Occipital lobe (tissue), 3 donors: ENCODE measurements at places on chromosomes 1 and 21. TPM values are rescaled to one million over a fixed set of nuclear protein-coding genes. Genes with fewer than 3 reads are reported as not detected.

DNA sequence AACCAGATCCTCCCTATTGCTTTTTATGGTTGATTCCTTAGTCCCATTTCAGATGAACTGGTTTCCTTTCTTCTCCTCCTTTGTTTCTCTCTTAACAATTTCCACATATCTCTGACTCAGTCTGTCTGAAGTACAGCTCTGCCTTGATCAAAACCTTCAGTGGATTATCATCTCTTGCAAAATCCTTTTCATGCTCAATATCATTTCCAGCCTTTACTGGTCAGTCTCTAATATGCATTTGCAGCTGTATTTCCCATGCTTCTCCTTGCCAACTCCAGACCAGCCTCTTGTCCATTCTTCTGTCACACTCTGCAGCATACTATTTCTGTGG is 72.2 kb downstream of the SNX7 start:
- DNase-seq, result no peak

- no peak for DNase-seq
These were observed 134.0 kb downstream of the LRIG2 start for GRCh38 chr1:113207019-113207418.

- no peak for DNase-seq
These were observed 19.5 kb downstream of the SCYL3 start for GRCh38 chr1:169874229-169874628.

- DNase-seq, result no peak
These were observed 39.6 kb upstream of the PRSS38 start for GRCh38 chr1:227775841-227776240.

DNA sequence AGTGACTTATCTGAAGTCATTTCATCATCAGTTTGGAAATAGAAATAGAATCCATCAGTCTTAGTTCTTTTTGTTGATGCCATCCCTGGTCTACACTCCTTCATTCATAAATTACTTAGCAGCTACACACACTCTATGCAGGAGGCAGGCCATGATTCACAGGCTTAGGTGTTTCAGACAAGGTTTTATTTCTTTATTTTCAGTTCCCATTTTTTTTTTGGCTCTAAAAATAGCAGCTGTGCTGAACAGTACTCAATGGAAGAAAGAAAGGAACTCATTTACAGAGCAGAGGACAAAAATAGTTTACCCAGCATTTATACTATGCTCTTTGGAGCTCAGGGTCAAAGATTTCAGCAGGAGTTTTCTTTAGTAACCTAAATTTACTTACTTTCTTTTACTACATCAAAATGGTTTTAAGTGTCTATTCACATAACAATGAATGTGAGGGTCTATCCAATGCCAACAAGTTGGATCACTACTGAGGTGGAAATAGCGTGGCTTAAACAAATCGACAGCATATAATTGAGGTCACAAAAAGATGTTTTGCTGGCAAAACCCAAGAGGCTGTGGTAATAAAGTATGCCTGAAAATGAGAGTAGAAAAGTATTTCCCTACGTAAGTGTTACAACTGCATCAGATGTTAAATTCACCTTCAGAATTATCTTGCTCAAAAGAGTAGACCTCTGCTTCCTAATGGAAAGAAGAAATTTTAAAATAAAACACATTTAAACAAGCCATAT is 7.7 kb downstream of the KRTAP19-8 start:
- no peak for DNase-seq

The TSACC gene
- not detected for total RNA-seq

The TAS1R3 gene
- 0.31 TPM for total RNA-seq

The PROX1 gene
- 14.8 TPM for total RNA-seq

The UBE2U gene
- total RNA-seq, result not detected

The SDC3 gene
- 66.1 TPM for total RNA-seq
